ENCODE measurements at places on chromosomes 5 and 9.

DNA sequence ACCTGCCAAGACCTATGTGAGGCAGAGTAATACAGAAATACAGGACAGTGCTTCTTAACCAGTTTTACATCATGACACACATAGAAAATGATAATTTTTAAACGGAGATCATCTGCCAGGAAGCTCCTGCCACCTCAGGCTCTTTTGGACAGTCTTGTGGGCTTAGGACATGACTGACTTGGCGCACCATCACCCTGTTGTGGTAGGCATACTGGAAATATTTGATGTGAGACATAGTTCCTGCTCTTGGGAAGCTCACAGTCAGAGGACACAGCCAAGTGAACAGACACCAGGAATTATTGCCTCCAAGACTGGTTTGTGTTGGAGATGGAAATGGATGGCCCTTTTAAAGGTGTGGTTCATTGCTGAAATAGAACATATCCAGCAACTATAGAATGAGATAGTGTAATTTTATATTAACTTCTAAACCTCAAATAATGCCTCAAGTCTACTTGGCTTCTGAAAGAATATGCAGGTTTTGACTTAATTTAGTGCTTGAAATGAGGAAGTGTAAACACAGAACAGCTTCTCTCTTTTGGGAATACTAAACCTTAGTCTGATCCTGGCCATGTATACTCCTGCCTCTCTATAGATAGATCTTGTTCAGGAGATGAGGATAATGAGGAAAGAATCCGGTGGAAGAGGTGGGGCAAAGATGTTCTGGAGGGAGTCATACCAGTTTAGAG, 19.7 kb downstream of the CPEB4 start:
- DNase-seq = no peak

DNA sequence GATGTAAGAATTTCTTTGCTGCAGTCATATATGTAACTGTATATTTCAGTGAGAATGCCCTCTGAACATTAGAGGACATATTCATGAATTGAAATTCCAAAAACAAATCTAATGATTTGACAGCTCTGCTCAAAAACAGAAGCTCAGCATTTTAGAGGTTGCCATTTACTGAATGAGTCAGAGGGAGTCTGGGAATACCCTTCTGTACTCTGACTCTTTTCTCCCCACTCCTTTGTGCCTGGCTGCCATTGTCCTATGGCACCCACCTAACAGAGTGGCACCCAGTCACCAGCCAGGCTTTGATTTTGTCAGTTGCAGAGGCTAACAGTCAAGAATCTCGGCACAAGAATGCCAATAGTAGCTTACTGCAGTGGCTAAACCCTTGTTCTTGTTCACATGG, 133.6 kb downstream of the ATG10 start:
- DNase-seq = no peak

DNA sequence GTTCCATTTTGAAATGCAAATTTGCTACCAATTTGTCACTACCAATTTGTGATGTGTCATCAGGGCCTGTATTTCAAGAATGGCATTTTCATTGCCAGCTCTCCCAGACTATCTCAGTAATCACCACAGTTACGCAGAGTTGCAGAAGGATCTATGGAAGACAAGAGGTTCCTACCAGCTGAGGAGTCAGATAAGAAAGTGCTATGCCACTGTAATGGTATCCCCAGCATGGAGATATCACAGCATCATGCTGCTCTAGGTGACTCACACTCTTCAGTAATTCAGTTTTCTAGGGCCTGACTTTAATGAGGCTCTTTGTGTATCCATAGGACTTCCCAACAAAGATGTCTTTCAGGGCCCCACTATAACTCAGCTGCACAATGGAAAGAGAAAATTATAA, 490.3 kb downstream of the ARHGEF28 start:
- DNase-seq = no peak

DNA sequence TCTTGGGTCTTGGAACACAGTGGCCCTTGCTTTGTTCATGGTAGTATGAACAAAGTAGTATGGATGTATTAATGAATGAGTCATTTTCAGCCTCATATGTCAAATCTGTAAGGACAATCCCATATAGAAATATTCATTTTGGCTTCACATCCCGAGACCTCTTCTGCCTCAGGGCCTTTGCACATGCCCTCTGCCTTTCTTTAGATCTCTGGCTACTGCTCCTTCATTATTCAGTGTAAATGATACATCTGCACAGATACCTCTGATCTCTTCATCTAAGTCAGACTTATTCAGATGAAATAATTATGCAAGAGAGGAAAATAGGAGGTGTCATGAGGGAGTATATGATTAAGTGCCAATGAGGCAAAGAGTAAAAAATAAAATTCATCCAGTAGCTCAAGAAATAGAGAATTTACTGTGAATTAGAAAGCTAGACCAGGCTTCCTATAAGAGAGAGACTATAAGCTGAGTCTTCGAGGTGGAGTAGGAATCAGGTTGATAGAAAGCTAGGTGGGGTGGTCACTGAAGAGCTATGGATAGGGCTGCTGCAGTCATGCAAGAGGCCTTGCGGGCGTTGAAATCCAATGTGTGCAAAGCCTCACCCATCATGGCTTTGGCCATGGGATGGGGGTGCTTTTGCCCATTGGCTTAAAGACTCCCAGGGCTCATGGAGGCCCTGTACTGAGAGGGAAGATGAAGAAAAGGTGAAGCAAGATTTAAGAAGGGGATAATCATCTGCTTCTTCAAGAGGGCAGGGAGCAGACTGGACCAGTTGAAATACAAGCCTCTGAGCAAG, 3.7 kb upstream of the TTLL11 start:
- DNase-seq = no peak

DNA sequence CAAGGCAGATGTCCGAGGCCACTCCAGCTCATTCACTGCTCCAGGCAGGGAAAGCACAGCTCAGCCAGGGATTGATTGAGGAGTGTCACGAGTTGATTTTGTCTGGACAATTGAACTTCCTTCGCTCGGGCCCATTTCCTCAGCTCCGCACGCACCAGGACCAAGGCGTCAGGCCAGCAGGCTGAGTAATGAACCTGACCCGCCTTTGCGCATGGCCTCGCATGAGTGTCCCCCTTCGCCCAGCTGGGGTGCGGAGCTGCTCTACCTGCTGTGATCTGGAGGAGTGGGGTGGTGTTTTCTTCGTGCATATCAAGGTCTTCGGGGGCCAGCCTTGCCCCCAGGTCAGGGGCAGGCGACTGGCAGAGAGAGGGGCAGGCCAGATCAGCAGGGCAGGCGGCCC, 44.0 kb downstream of the VAV2 start:
- no peak for DNase-seq

DNA sequence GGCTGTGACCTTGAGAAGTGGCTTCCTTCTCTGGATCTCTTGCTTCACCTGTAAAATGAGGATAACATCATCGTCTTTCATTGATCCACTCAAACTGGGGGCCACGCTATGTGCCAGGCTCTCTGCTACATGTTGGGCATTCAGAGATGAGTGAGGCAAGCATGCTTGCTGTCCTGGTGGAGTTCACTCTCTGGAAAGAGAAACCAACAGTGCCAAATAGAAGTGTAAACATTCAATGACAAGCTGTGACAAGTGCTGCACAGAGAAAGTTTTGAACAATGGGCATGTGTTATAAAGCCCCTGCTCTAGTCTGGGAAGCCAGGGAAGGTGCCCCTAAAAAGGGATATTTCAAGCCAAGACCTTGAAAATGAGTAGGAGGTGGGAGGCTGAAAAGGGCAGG, 50.9 kb upstream of the AFAP1L1 start:
- no peak for DNase-seq

DNA sequence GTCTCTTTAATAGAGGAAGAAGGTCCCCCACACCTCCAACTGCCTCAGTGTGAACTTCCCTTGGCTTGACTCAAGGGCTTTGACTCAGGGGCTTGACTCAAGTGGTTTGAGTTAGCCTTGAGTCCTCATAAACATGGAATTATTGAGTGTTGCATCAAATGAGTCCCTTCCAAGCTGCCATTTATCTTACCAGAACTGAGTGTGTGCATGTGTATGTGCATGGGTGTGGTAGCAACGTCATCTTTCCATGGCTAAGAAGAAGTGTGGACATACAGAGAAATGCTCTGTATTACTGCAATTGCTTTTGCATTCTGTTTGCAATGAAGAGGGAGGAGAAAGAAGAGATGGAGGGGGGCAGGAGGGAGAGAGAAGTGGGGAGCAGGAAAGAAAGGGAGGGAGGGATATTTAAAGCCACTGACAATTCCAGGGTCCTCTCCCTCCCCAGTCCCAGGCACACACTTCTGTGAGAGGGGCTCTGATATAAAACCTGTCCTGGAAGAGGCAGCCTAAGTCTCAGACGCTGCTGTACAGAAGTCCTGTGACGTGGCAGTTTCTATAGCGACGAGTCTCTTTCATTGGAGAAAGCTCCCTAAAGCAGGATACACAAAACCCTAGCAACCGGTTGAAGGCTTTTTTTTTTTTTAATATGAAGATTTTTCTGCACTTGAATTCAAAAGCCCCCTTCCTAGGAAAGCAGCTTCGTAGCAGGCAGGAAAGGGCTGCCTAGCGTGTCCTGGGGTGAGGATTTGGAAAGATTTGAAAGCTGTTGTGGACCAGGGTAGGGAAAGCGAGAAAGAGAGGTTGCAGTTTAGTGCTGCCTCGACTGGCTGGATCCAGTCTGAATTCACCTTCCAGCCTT, 93.3 kb upstream of the MAP1B start:
- no peak for DNase-seq

DNA sequence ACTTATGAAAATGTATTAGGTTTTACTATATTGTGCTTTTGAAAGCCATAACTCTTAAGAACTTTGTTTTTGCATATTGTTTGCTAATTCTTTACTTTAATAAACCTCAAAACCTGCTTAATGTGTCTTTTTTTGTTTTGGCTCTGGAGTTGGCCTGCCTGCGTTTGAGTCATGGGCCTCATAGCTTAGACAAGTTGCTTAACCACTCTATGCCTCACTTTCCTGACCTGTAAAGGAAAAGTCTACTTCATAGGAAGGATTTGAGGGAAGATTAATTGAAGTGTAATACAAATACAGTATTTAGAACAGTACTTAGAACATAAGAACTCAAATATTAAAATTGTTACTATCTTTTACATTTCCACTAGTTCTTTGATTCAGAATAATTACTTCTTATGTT, 10.3 kb downstream of the SMIM32 start:
- DNase-seq = no peak

DNA sequence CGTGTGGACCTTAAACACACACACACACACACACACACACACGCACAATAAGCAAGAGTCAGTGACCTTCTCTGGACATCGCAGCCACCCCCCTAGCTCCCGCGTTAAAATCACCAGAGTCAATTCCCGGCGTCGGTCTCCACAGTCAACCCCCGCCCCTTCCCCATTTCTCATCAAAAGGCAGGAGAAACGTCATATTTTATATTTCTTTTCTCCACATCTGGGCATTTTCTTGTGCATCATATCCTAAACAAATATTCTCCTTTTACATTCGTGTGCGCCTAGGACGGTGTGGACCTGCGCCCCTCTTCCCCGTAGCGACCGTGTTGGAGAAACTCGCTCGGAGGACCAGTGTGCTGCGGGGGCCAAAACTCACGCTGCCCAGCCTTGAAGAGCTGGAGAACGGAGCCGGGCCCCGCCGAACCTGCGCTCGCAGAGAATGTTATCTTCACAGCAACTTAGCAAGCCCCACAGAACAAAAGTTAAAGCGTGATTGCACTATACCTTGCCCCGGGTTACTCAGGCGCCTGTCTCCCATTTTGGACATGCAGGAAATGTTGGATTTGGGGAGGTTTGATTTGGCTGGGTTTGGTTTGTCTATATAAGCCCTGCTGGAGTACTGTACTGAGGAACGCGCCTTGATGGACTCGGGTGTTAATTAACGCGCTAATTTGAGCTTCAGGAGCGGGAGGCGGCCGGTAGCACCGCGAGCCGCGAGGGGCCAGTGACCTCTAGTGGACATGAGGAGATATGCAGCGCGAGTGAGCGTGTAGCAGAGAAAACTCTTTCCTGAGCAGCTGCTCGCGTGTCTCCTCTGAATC, 192.4 kb downstream of the MEF2C start:
- DNase-seq = peak; percentile 58

DNA sequence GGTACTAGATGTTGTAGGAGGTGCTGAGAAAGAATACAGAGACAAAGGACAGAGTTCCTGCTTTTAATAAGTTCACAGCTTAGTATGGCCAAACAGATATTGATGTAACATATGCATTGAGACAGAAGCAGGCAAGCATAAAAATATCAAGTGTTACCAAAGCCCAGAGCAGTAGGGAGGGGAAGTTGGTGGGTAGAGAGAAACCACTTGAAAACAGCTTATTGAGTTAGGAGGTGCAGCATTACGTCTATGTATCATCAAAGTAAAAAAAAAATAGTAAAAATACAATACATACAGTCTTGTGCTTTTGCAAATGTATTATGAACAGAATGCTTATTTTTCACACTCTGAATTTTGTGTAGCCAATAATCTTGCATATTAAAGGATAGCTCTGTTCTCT, 441.8 kb upstream of the SGCD start:
- DNase-seq = peak; percentile 31

DNA sequence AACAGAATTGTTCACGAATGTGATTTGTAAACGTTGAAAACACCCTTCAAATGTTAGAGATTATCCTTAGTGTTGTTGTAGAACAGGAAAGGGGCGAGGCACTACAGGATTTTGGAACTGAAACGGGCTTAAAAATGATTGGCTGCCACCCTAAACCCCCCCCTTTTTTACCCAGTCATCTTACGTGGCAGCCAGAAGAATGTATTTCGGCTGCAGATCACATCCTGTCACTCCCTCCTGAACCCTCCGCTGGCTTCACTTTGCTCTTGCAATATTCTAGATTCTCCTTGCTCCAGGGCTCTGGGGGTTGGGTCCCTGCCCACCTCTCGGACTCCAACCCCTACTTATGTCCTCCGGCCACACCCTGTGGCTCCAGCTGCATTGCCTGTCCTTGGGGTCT, 13.9 kb upstream of the UNC5A start:
- no peak for DNase-seq

DNA sequence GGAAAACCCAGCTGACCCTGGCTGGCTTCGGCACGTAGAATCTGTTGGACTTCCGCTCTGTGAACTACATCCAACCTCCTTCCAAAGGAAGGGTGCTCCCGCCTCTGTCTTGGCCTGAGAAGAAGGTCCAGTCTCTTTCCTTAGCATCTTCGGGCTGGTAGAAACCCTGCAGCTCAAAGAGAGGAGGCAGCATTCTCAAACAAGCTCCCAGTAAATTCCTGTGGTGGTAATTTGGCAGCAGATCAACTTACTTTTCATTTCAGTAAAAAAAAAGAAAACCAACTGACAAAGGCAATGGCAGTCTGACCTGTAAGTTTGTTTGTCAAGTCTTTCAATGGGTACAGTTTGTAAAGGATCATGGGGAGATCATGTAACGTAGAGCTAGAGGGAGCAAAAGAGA, 176.7 kb downstream of the MED10 start:
- no peak for DNase-seq

Measured in NCI-H2171 treated with DMSO at 0.1 percent for 48 hours (cell line).